Activated T-cell treated with anti-CD3 and anti-CD28 coated beads for 48 hours (primary cell): ENCODE measurements at places on chromosomes 2 and 18.

DNA sequence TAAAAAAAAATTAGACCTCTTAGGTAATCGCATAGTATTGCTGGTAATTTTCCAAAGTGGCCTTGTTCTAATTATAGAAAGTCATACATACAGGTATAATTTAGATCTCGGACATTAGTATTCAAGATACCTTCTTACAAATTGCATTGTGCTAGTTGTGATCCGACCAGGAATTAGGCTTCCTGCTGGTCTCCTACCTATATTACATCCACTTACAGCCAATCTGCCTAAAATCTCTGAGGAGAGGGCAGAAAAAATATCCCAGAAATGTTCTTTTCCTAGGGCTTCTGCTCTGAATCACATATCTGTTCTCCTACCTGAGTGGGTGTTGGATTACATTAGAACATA, 314.7 kb upstream of the GULP1 start:
- no peak for DNase-seq

GRCh38 chr2:69223759-69224511, 163.1 kb downstream of the GFPT1 start:
- DNase-seq = no peak

- no peak for DNase-seq
These were observed 281.7 kb upstream of the UBE2E3 start for GRCh38 chr2:180698668-180699067.

- no peak for DNase-seq
These were observed 102.2 kb downstream of the DLGAP1 start for GRCh38 chr18:4352746-4353551.

DNA sequence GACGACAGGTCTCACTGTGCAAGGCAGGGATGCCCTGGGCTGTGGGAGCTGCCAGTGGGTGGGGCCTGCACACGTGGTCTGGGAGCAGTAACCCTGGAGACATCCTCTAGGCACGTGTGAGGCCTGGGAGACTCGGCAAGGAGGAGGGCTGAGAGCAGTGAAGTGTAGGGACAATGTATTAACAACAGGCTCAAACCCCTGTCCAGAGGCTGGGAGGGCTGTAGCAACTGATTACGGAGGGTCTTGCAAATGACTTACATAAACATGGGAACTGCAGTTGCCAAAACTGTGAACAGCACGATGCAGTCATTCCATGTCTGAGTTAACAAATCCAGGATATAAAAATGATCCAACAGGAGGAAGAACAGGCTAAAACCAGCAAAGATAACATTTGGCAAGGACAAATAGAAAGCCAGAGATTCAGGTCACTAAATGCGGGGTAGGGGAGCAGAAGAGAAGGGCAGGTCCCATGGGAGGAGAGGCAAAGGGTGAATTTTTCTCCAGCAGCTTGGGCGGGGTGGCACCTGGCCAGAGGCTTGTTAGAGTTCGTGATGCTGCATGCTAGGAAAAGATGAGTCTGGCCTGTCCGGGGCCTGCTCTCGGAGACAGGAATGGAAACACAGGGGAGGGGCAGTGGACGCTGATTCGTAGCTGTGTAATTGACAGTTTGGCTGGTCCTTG, 44.9 kb downstream of the CYP27C1 start:
- DNase-seq = no peak
